ENCODE measurements at places on chromosomes 1 and 21.

- DNase-seq: no peak
Observed at GRCh38 chr1:205680073-205680851, at the start of gene SLC45A3. Gene SLC45A3 (minus strand): TSS chr1:205680509. CDS start chr1:205664656, 15,853 bp downstream.

DNA sequence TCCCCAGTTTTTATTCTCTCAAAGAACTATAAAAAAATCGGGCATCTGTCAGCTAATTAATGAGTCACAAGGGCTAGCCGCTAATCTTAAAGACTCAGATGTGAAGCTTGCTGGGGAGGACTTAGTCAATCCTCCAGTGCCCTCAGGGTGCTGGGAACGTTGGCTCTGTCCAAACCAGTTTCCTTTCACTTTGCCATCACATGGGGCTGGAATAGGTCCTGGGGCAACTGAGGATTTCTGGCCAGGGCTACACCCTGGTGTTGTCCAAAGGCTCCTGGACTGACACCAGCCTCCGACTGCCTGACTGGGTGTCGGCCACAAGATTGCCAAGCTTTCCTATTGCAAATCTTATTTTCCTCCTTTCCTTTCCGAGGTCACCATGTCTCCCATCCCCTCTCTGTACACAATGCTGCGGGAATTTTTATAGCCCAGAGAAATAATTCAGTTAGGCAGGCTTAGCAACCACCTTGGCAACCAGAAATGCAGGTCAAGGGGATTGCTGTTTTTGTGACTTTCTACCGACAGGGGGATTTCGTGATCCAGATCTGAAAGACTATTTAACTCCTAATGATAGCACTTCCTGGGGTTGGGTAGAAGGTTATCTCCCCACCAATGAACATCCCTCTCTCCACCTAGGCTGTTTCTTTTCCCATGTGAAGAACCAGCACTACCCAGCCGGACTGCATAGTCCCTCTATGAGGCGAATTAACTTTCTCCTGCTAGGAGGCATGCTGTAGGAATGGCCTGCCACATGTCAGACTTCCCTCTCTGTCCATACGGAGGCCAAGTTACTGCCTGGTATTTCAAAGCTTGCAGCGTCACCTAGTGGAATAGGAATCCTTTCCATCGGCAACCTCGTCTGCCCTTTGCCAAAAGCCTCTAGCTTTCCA is 29.9 kb upstream of the CTBS start:
- no peak for DNase-seq

DNA sequence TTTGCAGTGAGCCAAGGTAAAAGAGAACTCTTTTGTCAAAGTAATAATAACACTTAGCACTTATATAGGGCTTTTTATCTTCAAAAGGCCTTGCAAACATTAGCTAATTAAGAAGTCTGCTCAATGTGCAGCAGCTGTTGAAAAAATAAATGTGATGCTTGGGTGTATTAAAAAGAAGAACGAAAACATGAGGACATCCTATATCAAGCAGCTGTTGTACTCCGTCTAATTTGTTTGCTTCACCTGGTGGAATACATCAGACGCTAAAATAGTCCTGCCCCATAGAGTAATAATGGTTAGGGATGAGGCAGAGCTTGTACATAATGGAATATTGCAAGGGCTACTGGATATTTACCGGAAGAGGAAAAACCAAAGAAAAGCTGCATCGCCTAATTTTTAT is 299.5 kb downstream of the ST6GALNAC3 start:
- DNase-seq: no peak

DNA sequence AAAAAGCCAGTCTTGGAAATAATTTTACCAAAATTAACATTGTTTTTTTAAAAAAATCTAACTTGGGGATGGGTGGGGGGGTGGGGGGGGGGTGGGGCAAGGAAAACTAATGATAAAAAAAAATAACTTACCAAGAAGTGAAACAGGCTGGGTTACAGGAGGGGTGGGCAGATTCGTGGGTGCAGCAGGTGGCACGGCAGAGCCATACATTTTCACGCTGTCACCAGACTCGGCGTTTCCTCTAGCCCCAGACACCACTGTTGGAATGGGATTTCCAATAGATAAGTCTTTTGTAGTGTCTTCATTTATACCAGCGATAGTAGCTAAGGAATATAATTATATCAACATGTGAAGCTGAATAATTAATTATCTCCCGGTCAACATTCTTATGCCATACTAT is 25.4 kb downstream of the SOD1 start:
- no peak for DNase-seq

- DNase-seq: no peak
Observed at GRCh38 chr1:216929870-216930582, 206.8 kb upstream of the ESRRG start.

- no peak for DNase-seq
Observed at GRCh38 chr1:3563125-3563524, 48.2 kb downstream of the MEGF6 start.

DNA sequence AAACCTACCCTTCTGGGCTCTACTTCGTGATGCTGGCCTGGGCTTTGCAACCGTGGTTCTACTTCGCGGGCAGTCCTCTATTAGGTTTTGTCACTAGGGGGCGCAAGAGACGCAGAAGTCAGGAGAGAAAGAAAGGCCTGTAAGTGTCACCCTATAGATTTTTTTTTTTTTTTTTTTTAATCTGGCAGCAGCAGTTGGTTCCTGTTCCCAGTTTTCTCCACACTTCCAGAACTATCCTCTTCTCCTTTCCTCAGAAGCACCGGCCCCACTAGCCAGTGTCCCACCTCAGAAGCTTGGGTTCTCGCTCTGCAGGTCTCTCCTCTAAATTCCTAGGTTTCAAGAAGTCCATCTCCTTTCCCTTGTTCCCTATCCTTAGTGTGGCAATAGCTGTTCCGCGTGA is 9.1 kb upstream of the LCE2D start:
- no peak for DNase-seq

GRCh38 chr21:35648512-35648911 is 411.8 kb downstream of the SETD4 start:
- no peak for DNase-seq

GRCh38 chr1:180909462-180909976 is 3.2 kb upstream of the KIAA1614 start:
- no peak for DNase-seq

DNA sequence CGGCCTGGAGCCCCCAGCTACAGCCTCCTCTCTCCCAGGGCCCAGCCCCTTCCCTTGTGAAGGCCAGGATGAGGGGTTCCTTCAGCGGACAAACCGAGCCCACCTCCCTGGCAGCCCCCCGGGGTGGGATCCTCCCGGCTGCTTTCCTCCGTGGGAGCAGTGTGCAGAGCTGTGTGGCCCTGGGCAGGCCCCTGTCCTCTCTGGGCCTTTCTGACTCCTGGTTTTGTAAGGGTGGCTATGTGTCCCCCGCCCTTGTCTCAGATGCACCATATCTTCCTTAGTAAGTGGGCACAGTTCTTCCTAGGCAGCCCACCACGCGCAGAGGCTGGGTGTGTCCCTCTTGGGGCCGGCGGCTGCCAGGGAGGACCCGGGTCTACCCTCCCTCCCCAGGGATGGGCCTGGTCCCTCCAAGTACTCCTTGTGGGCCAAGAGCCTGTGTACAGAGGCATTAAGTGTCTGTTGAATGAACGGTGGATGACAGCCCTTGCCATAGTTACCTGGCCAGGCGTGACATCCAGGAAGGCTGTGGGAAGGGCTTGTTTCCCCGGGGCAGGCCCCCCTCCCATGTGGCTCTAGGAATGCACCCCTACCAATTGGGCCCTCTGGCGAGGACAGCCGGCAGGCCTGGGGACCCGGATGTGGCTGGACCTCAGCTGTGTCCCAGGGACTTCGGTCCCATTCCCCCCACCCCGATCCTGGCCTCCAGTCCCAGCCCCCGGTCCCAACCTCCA is 3.8 kb downstream of the SMIM1 start:
- DNase-seq: no peak

- DNase-seq: no peak
Observed at GRCh38 chr21:33850985-33851384, 64.6 kb downstream of the ATP5PO start.

DNA sequence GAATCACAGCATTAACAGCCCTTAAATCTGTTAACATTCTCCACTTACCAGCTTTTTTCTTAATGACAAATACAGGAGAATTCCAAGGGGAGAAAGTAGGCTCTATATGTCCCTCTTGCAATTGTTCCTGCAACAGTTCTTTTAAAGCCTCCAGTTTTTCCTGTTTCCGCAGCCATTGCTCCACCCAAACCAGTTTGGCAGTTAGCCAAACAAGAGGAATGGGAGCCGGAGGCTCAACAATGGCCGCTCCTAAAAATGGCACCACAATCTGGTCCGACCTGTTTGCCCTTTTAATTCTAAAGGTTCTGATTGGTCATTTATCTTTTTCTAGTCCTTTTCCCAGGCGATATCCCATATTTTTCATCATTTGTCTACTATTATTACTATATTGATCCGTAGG is 14.0 kb upstream of the L1TD1 start:
- DNase-seq: no peak

DNA sequence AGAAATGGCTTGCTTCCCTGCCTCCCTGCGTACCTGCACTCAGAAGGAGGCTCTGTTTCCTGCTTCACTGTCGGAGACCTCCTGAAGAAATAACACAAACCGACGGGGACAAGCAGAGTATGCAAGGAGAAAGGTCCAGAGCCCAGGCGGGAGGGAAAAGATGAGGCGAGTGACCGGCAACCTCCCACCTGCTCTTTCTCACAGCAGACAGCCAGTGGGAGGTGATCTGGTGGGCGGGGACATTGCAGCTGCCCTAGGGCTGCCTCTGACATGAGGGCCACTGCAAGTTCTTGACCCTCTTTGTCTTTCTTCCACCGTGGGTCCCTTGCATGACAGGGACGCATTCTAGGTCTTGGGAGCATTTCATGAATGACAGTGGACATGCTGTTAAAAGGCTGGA is 368.2 kb downstream of the CAMTA1 start:
- no peak for DNase-seq

DNA sequence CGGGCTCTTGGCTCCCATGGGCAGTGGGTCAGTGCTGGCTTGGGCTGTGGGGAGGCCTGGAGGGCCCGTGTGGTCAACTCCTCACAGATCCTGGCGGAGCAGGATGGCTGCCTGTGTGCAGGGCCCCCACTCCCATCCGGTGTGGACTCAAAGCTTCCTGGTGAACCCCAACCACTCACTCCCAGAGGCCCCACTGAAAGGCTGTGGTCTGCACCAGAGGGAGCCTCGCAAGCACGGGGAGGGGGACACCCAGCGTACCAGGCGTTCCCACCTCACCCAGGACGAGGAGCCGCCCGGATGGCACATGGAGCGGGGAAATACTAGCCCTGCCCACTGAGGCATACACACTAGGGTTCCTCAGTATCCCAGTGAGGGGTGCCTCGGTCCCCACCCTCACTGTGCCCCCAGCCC is 75.4 kb upstream of the ACTRT2 start:
- DNase-seq: no peak

DNA sequence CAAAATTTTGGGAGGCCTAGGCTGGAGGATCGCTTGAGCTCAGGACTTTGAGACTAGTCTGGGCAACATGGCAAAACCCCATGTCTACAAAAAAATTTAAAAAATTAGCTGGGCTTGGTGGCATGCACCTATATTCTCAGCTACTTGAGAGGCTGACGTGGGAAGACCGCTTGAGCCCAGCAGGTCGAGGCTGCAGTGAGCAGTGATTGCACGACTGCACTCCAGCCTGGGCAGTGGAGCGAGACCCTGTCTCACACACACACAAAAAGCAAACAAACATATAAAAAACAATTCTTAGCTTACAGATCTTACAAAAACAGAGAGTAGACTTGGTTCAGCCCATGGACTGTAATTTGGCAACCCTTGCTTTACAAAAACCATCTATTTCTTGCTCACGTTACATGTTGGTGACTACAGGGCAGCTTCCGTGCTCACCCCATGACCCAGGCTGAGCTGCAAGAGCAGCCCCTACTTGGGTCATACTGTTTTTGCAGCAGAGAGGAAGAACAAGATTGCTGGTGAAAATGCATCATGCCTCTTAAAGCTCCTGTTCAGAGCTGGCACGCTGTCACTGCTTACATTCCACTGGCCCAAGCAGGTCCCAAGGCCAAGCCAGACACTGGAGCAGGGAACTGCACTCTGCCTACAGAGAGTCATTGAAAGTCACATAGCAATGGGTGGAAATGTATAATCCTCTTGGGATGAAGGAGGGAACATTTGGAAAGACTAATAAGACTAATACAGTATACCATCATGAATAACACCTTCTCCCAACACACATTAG is 13.4 kb upstream of the ZBTB8A start:
- no peak for DNase-seq

DNA sequence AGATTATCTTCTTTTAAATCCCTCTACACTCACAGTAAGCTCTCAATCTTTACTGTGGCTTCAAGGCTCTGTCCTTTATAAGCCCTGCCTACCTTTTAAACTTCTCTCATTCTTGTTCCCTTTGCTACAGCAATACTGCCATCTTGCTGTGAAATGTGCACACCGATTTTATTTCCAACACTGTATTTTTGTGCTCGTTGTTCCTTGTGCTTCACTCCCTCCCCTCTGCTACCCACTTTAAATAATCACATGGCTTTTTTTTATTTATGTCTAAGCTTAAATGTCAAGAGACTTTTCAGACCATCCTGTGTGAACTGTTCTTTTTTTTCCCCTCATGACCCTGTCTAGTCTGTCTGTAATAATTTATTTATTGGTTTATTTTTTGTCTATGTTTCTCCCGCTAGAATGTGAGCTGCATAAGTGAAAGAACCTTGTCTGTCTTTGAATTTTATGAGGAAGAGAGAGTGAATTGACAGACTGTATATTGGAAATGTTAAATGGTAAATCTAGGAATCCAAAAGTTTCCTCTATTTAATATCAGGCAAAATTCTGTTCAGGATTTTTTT is 45.7 kb downstream of the ABCD3 start:
- DNase-seq: no peak

- DNase-seq: no peak
Observed at GRCh38 chr1:239276051-239276450, 110.3 kb upstream of the CHRM3 start.

- no peak for DNase-seq
Observed at GRCh38 chr1:192974701-192975100, 84.5 kb downstream of the UCHL5 start.

DNA sequence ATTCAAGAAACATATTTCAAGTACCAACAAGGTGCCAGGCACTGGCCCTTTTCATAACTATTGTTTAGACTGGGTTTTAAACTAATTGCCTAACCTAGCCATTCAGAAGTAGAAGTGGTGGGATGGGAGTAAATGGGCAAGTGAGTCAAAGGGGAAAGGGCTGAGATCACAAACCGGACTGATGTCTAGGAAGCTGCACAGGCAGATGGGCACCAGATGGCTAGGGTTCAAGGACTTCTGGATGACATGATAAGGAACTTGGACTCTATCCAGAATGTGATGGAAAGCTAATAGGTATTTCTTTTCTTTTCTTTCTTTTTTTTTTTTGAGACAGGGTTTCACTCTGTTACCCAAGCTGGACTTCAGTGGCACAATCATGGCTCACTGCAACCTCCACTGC is 46.6 kb downstream of the LYST start:
- no peak for DNase-seq

DNA sequence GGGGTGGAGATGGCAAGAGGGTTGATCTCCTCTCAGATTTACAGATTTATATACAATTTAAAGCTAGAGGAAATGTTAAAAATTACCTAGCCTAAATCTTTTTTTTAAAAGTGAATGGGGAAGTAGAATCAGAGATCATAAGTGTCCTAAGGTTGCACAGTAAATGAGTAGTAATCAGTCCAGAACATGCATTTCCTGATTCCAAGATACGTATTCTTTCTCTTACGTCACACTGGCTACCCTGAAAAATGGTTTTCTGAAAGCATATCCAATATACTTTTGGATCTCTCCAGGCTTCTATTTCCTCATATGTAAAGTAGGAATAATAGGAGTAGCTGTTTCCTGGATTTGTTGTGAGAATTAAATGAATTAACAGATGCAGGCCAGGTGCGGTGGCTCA is 11.7 kb downstream of the GADD45A start:
- no peak for DNase-seq
